ENCODE measurements at places on chromosomes 2 and 18.
A peak's percentile ranks its signal among the peaks of the same experiment; 100 is the strongest.

GRCh38 chr18:68440433-68440832, 274.5 kb downstream of the TMX3 start:
- DNase-seq, result no peak

DNA sequence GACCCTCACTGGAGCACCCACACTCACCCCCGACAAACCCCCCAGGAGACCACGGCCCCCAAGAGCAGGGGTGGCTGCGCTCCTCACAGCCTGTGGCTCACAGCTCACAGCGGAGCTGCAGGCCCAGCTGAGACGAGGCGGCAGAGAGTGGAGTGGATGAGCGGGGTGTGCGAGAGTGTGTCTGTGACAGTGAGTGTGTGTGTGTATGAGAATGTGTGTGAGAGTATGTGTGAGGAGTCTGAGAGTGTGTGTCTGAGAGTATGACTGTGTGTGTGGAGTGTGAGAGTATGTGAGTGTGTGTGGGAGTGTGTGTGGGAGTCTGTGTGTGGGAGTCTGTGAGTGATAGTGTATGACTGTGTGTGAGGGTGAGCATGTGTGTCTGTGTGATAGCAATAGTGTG, 55.3 kb upstream of the ID2 start:
- DNase-seq, result no peak

- no peak for DNase-seq
Measured at GRCh38 chr2:57696016-57696415, 350.6 kb upstream of the VRK2 start.

GRCh38 chr18:71116535-71116934, 827.7 kb downstream of the SOCS6 start:
- DNase-seq, result no peak

GRCh38 chr18:24234850-24235418, 96.1 kb downstream of the CABYR start:
- DNase-seq, result no peak

GRCh38 chr2:172462849-172463381, 35.5 kb downstream of the ITGA6 start:
- DNase-seq, result no peak

DNA sequence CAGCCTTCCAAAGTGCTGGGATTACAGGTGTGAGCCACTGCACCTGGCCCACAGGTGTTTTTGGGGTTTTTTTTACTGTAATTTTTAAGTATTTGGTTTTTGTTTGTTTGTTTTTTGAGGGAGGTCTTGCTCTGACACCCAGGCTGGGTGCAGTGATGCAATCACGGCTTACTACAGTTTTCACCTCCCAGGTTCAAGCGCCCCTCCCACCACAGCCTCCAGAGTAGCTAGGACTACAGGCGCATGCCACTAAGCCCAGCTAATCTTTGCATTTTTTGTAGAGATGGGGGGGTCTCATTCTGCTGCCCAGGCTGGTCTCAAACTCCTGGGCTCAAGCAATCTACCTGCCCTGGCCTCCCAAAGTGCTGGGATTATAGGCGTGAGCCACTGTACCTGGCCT, 7.3 kb upstream of the SLC11A1 start:
- no peak for DNase-seq

GRCh38 chr2:70663411-70663810, 104.6 kb downstream of the ADD2 start:
- no peak for DNase-seq

- DNase-seq, result no peak
Measured at GRCh38 chr2:62277688-62278087, 81.8 kb downstream of the B3GNT2 start.

DNA sequence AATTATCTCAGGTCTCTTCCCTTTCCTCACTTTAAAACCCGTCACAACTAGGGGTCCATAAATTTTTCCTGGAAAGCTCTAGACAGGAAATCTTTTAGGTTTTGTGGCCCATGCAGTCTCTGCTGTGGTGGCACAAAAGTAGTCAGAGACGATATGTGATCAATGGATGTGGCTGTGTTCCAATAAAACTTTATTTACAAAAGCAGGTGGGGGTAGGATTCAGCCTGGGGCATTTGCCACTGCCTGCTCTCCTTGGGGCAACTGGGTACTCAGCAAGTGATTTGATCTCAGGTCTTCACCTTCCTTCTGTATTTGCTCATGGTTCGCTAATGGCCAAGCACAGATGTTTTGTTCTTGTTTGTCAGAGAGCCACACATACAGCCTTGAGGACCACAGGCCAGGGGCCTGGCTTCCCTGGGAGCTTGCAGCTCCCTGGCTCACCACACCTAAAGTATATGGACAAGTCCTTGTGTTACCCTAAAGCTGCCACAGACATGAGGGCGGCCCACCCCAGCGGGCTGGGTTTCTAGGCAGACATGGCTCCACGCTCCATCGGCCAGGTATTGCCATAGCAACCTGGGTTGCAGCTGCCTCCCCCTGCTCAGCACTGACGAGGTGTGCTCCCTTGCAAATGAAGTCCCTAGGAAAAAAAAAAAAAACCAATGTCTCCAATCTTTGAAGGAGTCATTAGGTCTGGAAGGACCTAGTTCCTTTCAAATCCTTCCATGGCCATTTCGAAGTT, 89.7 kb upstream of the YWHAQ start:
- no peak for DNase-seq

DNA sequence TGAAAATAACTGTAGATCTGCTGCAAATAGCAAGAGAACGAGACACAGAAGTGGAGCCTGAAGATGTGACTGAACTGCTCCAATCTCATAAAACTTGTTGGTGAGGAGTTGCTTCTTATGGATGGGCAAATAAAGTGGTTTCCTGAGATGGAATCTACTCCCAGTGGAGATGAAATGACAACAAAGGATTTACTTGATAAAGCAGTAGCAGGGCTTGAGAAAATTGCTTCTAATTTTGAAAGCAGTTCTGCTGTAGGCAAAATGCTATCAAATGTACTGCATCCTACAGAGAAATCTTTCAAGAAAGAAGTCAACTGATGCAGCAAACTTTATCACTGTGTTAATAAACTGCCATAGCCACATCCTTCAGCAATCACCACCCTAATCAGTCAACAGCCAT, 44.0 kb downstream of the RPRD1A start:
- no peak for DNase-seq

GRCh38 chr2:123453046-123453700, 571.9 kb upstream of the CNTNAP5 start:
- no peak for DNase-seq

DNA sequence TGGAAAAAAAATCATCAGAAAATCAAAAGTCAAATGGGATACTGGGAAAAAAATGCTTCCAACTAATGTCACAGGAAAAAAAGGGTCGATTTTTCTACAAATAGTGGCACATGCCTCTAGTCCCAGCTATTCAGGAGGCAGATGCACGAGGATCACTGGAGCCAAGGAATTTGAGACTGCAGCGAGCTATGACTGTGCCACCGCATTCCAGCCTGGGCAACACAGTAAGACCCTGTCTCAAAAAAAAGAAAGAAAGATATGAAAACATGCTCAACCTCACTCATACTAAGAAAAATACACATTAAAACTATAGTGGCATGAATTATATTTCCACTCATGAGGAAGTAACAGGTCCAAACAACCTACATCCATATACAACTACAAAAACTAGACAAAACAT, 17.9 kb downstream of the MEMO1 start:
- DNase-seq, result no peak

DNA sequence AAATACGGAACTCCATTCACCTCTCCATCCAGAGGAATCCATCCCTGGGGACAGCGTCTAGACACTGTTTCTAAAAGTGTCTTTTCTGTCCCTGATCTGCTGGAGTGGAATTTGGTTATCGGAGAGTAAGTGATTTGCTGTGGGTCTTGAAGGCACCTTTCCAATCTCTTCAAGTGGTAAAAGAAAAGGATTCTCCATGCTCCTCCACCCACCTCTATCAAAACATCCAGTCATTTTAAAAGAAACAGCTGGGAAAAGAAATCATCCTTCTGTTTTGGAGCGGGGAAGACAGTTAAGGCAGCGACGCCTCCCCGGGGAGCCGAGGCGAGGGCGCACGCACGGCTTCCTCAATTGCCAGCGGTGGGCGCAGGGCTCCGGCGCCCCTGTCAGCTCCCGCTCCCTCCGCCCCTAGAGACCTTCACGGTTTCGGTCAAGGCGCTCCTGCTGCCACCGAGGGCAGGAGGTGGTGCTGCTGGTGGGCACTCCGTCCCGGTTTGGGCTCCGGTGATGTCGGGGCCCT, 547 bp downstream of the SLC35F5 start:
- DNase-seq, result peak; percentile 40

GRCh38 chr2:234139755-234140154, 89.3 kb downstream of the SPP2 start:
- DNase-seq, result no peak

DNA sequence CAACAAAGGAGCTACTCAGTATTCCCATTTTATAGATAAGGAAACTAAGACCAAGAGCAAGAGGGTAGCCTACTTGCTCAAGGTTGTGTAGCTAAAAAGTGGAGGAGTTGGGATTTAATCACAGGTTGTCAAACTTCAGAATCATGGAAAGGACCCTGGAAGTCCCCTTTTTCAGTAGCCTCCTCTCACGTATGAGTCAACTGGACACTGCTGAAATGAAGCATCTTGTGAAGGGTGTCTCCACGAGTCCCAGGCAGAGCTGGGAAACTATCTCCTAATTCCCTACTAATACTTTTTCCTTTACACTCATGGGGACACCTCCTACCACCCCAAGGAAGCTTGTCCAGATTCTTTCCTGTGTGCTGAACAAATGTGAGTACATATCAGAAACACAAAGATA, 155.8 kb downstream of the RHBDD1 start:
- DNase-seq, result no peak

DNA sequence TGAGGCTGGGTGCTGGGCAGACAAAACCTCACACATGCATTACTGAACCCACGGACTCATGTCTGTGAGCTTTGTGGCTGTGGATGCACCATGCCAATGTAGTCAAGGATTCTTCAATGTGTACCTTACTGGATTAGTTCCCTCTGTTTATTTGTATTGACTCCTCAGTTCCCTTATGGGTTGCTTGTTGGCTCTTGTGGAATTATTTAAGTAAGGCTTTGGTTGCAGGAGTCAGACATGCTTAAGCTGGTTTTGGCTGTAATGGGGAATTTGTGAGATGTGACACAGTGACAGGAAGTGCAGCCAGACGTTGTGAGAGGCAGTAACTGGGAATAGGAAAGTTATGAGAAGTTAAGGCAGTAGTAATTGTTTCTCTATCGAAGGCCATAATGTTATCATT, 13.6 kb upstream of the IL1RN start:
- no peak for DNase-seq

GRCh38 chr18:48594471-48595094, 55.8 kb downstream of the CTIF start:
- DNase-seq, result no peak

DNA sequence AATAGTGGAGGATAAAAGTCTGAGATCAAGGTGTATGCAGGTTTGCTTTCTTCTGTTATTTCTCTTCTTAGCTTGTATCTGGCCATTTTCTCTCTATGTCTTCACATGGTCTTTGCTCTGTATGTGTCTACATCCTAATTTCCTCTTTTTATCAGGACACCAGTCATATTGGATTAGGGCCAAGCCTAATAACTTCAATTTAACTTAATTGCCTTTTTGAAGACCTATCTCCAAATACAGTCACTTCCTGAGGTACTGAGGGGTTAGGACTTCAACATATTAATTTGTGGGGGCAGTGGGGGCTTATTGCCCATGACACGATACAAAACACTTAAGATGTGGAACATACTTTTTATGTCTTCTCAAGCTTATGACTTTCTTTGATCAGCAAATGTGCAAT, 632.9 kb upstream of the CELF4 start:
- no peak for DNase-seq

GRCh38 chr2:36568516-36569246, 29.3 kb downstream of the FEZ2 start:
- no peak for DNase-seq

GRCh38 chr2:132951008-132951714, 281.2 kb upstream of the LYPD1 start:
- DNase-seq, result no peak

GRCh38 chr2:53813151-53813550, 26.3 kb downstream of the ERLEC1 start:
- no peak for DNase-seq

DNA sequence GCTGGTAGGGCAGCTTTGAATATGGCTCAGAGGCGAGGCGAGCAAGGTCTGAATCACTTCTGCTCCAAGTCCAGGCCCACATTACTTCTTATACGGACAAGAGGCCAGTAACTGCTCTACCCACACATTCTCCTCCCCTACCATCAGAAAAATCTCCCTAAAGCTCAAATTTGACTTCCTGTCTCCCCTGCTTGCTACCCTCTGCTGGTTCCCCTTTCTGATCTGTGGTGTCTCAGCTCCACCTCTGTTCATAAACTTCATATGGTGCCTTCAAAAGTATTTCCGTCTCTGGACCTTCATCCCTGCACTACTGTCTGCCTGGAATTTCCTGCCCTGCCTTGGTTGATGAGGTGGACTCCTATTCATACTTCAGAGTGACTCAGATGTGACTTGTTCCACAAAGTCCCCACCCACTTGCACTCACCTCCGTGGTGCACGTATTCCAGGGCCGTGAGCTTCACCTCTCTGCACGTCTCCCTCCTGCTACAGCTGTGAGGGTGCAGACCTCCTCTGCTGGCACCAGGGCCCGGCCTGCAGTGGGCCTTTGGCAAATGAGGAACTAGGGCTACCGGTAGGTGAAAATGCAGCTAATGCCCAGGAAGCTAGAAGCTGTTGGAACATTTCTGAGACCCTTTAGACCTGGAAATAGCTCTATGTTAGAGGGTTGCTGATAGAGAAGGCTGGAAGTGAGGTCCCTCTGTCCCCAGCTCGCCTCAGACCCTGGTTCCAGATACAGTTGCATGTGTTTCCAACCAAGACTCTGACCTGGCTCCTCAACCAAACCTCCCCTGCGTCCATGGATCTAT, 24.6 kb upstream of the KCMF1 start:
- DNase-seq, result peak; percentile 14

DNA sequence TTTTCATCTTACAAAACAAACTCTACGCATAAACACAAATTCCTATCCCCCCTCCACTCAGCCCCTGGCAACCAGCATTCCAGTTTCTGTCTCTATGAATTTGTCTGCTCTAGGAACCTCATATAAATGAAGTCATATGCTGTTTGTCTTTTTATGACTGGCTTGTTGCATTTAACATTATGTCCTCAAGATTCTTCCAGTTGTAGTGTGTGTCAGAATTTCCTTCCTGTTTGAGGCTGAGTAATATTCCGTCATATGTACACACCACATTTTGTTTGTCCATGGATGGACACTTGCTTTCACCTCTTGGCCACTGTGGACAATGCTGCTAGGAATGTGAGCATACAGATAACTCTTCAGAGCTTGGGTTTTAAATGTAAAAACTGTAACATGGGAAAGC, 272.1 kb downstream of the GBX2 start:
- no peak for DNase-seq

DNA sequence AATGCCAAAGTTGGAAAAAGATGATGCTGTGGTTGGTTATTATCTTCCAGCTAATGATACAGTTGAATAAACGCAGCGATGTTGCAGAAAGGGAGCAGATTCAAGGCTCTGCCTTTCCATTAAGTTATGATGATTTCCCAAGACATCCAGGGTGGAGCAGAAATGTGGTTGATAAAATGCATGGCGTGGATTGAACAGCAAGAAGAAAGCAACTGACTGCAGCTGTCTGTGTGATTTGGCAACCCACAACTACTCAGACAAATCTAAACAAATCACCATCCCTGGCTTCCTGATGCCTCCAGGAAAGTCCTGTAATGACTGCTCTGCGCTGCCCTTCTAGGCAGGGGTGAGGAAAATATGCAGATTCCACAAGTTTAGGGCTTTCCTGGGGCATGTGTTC, 166.3 kb downstream of the NRP2 start:
- DNase-seq, result no peak
